ENCODE measurements at places on chromosomes 16 and 17.
A peak's percentile ranks its signal among the peaks of the same experiment; 100 is the strongest.

- peak; percentile 21 for DNase-seq
Measured at GRCh38 chr16:47734987-47735594, 274.0 kb downstream of the PHKB start.

- no peak for DNase-seq
Measured at GRCh38 chr17:44722254-44722653, 13.8 kb downstream of the DBF4B start.

DNA sequence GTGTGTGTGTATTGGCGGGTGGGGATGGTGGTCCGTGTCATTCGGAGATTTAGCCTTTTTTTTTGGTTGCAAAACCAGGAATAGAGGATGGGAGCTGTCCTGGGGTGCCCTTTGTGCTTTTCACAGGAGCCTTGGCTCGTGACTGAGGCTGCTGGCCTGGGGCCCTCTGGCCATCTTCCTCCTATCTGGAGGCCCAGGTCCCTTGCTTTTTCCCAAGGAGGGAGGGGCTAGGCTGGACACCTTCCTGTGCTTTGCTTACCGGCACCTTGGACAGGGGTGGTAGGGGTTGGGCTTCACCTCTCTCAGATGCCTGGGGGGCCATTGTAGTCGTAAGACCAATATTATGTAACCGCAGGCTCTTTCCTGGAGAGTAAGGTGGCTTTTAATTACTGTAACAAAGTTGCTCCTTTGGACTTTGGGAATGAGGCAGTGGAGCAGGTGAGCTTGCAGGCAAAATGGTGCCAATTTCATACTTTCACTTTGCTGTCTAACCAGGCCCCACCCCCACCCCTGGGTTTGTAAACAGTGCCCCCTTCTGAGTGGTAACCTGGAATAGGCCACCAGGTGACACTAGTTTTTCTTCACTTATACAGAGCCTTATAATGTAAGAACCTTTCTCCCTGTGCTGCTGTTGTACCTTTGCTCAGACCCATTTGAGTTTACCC, 1.2 kb downstream of the DYNLL2 start:
- peak; percentile 59 for DNase-seq

DNA sequence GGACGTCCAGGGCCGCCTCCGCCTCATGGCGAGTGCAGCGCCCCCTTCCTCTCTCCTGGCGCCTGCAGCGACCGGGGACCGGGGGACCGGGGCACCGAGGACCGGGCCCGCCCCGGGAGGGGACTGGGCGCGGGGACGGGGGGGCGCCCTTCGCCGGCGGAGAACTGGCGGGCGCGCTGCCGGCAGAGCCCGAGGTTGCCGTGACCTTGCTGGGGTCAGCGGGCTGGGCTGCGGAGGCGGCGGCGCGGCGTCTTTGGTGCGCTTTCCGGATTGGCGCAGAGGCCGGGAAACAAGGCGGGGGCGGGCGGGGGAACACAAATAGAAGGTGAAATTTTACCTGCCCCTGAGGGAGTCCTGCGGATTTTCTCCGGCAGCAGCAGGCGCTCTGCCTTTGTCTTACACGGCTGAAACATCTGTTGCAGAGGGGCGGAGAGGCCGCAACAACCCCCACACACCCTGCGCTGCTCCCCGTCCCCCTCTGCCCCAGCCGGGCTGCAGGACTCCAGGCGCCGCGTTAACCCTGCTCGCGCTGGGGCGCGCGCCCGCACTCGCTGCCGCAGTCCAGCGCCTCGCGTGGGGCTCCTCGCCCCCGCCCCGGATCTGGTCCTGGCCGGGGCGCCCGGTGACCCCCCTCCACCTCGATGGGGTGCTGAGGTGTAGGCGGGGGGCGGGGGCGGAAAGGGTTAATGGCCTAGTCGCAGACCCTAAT, 53.5 kb downstream of the SREBF1 start:
- peak; percentile 61 for DNase-seq

DNA sequence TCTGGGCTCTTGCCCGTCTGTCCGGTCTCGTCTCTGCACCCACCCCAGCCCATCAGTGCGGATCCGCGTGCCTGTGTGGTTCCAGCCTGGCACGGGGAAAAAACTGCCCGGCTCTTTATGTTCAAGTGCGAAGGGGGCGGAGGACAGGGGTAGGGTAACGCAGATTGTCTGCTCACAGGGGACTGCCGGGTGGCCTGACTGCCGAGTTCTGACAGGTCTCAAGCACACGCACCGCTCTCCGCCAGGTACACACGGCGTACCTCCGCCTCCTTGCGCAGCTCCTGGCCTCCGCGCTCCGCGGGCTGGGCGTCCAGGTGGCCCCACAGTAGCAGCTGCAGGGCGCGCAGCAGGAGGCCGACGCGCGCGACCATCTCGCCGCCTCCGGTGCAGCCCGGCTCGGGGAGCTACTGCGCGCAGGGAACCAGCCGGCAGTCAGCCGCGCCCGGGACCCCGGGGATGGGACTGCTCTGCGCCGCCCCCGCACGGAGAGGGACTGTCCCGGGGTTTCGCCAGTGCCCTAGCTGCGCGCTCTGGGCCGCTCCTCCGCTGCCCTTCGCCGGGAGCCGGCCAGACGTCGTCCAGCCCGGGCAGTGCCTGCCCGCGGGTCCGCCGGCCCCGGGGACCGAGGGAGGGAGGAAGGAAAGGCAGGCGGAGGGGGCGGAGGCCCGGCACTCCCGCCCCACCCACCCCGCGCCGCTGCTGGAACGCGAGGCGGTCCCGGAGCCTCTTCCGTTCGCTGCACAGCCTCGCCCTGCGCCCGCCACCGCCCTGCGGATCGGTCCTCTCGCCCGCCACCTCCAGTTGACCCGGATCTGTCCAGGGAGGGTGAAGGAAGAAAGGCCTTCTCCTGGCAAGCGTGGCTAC, at the start of gene MMP28:
Gene MMP28, minus strand, starts transcription at position 635 of the 864 bp plus-strand sequence. Its CDS starts 264 bp downstream, at position 371.
- peak; percentile 70 for DNase-seq

- DNase-seq, result no peak
Measured at GRCh38 chr17:13531721-13532120, 70.0 kb downstream of the HS3ST3A1 start.

GRCh38 chr16:74717367-74717766, 16.7 kb upstream of the MLKL start:
- no peak for DNase-seq

DNA sequence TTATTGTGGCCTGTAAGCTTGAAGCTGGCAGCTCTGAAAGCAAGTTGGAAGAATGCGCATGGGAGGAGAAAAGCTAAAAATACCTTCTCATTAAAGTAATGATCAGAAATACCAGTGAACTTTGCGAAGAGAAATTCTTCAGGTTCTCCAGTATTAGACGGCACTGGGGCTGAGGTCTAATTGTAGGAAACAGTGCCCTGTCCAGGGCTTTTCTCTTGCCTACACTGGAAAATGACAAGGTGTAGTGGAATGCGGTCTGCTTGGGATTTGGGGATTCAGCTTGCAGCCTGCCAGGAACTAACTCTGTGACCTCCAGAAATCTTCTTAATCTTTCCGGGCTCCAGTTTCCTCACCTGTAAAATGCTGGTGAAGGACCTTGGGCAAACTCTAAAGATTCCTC, 53.3 kb upstream of the KCNJ16 start:
- DNase-seq, result peak; percentile 8

GRCh38 chr16:72604375-72604774, 432.4 kb upstream of the PMFBP1 start:
- no peak for DNase-seq

DNA sequence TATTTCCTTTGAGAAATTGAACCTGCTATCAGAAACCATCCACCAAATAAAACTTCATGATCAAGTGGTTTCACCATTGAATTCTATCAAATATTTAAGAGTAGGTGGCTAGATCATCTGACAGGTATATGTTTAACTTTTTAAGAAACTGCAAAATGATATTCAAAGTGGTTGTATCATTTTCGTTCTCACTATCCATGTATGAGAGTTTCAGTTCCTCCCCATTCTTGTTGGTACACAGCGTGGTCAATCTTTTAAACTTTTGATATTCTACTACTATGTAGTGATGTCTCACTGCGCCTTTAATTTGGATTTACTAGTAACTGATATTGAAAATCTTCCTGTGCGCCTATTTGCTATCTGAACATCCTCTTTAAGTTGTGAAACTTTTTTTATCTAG, 163.7 kb downstream of the CYB561 start:
- no peak for DNase-seq

GRCh38 chr17:49358641-49359247, 3.3 kb downstream of the ZNF652 start:
- no peak for DNase-seq

DNA sequence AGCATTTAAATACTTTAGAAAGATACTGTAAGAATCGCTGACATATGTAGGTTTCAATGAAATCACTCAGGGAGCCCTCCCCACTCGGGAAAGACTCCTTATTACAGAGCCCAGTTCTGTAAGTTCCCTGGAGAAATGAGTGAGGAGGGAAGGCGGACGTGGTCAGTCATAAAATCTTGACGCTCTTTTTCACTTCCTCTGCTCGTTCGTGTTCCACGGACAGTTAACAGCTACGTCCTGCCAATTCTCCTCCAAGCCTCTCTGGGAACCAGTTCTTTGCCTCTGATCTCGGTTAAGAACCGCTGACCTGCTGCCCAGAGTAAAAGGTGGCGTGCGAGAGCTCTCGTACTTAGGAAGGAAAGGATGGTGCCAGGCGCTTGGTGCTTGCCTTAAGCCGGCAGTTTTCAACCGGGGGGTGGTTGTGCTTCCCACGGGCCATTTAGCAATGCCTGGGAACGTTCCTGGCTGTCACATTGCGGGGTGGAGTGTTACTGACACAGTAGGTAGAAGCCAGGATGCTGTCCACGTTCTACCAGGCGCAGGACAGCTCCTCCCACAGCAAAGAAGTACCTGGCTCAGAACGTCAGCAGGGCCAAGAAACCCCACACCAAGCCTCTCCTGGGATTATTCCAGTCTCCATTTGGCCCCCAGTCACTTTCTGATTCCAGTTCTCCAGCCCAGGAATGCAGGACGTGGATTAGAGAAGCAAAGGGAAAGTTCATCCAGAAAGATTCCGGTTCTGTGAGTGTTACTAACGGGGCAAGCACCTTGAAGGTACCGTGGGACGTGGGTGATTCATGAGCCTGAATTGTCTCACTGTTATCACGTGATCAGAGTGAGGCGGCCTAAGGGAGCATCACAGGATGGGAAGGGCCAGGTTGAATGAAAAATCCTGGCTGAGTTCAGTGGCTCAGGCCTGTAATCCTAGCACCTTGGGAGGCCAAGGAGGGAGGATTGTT, 87.7 kb downstream of the MRM3 start:
- peak; percentile 99 for DNase-seq

DNA sequence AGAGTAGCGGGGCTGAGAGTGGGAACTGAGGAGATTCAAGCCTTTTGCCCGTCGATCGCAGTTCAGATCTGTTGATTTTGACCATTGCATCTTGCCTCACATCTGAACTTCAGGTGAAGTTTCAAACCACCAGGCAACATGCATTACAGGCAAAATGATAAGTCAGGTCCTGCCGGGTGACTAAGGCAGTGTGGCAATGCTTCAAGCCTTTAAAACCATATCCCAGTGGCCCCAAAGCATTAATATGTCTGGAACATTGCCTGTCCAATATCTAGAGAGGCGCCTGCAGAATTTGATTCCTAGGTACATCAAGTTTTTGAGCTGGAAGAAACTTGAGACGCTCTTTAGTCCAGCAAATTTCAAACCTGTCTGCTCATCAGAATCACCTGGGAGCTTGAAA, 502.8 kb downstream of the MAF start:
- peak; percentile 1 for DNase-seq

GRCh38 chr16:2022723-2023091, 3.1 kb downstream of the NPW start:
- peak; percentile 34 for DNase-seq

- no peak for DNase-seq
Measured at GRCh38 chr17:79620207-79621038, 9.6 kb upstream of the RBFOX3 start.

GRCh38 chr16:17078931-17079631, 391.7 kb downstream of the XYLT1 start:
- no peak for DNase-seq

GRCh38 chr17:47802341-47803022, 19.1 kb downstream of the OSBPL7 start:
- DNase-seq, result peak; percentile 71

All from epithelial cell of esophagus (primary cell).